ENCODE measurements at places on chromosomes 3 and 15. TPM values are rescaled to one million over a fixed set of nuclear protein-coding genes. Genes with fewer than 3 reads are reported as not detected.

The LMCD1 gene
- 179 TPM for polyA plus RNA-seq

The LRRC31 gene
- 1.0 TPM for polyA plus RNA-seq

The SLC2A2 gene
- not detected for polyA plus RNA-seq

The SAMMSON gene
- polyA plus RNA-seq, result not detected

The PLA1A gene
- polyA plus RNA-seq, result 5.9 TPM

The USP50 gene
- polyA plus RNA-seq, result not detected

The GOLGA8T gene
- polyA plus RNA-seq, result 0.07 TPM

The CYP1A2 gene
- polyA plus RNA-seq, result 0.57 TPM

The SLC51A gene
- polyA plus RNA-seq, result 0.73 TPM

The CAMK1 gene
- 43.9 TPM for polyA plus RNA-seq

The CCDC13 gene
- polyA plus RNA-seq, result 1.9 TPM

The SLC28A2 gene
- polyA plus RNA-seq, result 0.23 TPM

The PLSCR2 gene
- 0.33 TPM for polyA plus RNA-seq

The CNOT10 gene
- 14.4 TPM for polyA plus RNA-seq

The NANOGP8 gene
- not detected for polyA plus RNA-seq

The ZNF860 gene
- polyA plus RNA-seq, result 0.53 TPM

The RAD51 gene
- 1.2 TPM for polyA plus RNA-seq

The MUC4 gene
- polyA plus RNA-seq, result 10.0 TPM

The ITGB5 gene
- polyA plus RNA-seq, result 42.3 TPM

The PLSCR4 gene
- polyA plus RNA-seq, result 18.3 TPM

The OCA2 gene
- polyA plus RNA-seq, result 0.71 TPM

The GOLGA6B gene
- polyA plus RNA-seq, result not detected

The MYL3 gene
- polyA plus RNA-seq, result 1.9 TPM

The P2RY12 gene
- 0.88 TPM for polyA plus RNA-seq

The COL6A5 gene
- polyA plus RNA-seq, result 1.5 TPM

The CCDC80 gene
- 20.0 TPM for polyA plus RNA-seq

The ATP10A gene
- polyA plus RNA-seq, result 6.9 TPM

The CAMK2N2 gene
- polyA plus RNA-seq, result 0.03 TPM

The SLC22A13 gene
- 0.08 TPM for polyA plus RNA-seq

The TRAK1 gene
- 18.2 TPM for polyA plus RNA-seq

The SENP5 gene
- 10.8 TPM for polyA plus RNA-seq

The TMEM207 gene
- not detected for polyA plus RNA-seq

The SERINC4 gene
- polyA plus RNA-seq, result 0.46 TPM

The TRPM1 gene
- polyA plus RNA-seq, result 0.09 TPM

The SAXO2 gene
- 5.9 TPM for polyA plus RNA-seq

The ADGRG7 gene
- not detected for polyA plus RNA-seq

The ALS2CL gene
- polyA plus RNA-seq, result 58.5 TPM

The ZBTB20 gene
- polyA plus RNA-seq, result 0.74 TPM

The ABI3BP gene
- polyA plus RNA-seq, result 21.9 TPM

The RETNLB gene
- polyA plus RNA-seq, result not detected

The EOMES gene
- polyA plus RNA-seq, result 0.44 TPM

The ARGFX gene
- not detected for polyA plus RNA-seq

The LAMB2 gene
- polyA plus RNA-seq, result 153 TPM

The PDZRN3 gene
- polyA plus RNA-seq, result 11.9 TPM

The POPDC2 gene
- 2.1 TPM for polyA plus RNA-seq

The DUOX2 gene
- 1.0 TPM for polyA plus RNA-seq

The CACNA2D2 gene
- 28.2 TPM for polyA plus RNA-seq

The CASR gene
- 0.02 TPM for polyA plus RNA-seq

The PFKFB4 gene
- 15.9 TPM for polyA plus RNA-seq

The NR2E3 gene
- polyA plus RNA-seq, result 0.33 TPM

The LDHAL6B gene
- polyA plus RNA-seq, result 0.05 TPM

The NTRK3 gene
- 0.44 TPM for polyA plus RNA-seq

The CHL1 gene
- 1.1 TPM for polyA plus RNA-seq

The CX3CR1 gene
- 0.20 TPM for polyA plus RNA-seq

All from lung (tissue), 17 donors.